Stimulated activated CD8-positive, alpha-beta memory T cell treated with anti-CD3 and anti-CD28 coated beads, Interleukin-7, amount 100 ng/mL, for 1 hour (primary cell): ENCODE measurements at places on chromosomes 13 and 19.

- DNase-seq = no peak
Measured at GRCh38 chr13:112885782-112886268, 83.2 kb upstream of the MCF2L start.

DNA sequence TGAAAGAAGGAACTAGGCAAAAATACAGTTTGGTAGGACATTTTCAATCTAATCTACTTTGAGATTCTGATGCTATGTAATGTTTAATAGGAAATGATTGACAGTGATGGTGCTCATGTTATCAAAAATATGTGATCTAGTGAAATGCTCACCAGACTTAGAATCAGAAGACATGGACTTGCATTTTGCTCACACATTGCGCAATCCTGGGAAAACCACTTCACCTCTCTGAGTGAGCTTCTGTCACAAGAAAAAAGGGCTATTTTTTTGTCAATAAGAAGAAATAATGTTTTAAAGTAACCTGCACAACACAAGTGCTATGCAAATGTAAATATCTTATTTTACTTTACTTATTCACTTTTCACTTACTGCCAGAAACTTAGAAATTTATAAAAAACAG, 380.9 kb upstream of the HTR2A start:
- DNase-seq = no peak

DNA sequence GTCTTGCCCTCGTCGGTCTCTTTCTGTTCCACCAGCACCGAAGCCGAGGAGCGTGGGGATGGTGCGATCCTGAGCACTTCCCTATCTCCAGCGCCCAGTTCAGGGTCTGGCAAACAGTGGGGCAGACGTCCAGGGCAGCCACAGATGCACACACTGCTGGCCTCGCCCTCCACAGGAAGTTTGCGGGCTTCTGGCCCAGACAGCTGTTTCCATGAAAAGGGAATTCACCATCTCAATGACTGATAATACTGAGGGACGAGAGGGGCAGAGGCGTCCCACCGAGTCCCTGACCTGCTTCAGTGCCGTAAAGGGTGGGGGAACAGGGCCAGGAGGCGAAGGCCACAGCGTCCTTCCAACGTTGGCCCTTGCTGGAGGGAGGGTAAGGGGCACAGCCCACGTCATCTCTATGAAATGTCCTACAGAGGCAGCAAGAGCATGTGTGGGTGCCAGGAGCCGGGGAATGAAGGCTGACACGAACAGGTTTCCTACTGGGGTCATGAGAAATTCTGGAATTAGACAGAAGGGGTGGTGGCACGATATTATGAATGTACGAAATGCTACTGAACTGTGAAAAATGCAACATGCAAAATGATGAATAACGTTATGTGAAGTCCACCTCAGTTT, 19.5 kb downstream of the SHC2 start:
- no peak for DNase-seq

DNA sequence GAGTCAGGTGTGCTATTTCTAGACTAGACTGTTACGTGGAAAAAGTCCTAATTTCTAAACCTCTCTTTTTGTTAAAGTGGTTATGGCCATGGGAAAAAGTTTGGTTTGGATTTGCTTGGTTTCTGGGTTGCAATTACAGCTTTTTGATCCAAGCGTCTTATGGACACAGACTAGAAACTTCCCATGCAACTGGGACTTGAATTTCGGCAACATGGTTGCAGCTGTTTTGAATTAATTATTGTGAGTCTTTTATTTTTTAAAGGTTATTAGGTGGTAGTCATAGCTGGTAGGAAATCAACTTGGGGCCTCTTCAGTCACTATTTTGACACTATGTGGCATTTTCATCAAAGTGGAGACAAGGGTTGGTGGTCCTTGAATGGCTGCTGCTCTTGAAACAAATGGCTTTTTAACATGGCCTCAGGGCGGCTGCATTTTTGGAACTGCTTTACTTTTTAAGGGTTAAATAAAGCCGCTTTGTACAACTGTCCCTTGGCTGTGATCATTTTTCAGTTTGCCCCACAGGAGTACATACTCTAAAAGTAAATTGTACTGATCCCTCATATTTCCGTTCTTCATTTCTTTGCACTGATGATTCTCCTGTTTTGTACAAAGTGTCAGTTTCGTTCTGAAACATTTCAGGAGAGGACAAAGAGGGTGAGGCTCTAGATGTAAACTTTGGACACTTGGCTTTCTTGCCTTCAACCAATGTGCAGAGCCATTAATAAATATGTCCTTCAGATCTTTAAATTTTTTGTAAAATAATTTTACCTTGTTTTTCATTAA, 15.9 kb downstream of the HNRNPM start:
- no peak for DNase-seq

DNA sequence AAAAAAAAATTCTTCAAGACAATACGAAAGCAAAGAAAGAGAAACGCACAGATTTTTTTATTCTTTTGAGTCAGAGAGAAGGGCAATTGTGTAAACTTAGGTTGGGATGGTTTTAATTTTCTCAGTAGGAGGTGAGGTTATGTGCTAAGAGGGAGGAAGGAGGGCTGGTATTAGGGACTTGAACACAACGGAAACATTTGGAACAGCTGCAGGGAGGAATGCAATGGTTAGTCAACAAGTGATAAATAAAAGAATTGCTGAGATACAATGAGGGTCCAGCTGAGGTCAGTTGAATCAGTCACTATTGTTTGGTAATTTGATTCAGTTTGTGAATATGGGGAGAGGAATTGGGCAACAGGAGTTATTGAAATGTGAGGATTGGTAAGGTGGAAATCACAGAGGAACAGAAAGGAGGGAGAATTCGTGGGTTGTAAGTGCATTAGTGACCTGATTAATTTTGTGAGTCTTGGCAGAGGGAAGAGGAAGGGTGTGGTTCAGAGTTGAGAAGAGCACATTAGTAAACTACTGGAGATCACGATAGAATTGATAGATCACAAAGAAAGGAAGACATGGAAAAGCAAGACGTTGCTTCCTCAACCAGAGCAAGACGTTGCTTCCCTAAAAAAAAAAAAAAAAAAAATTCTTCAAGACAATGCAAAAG, 499.5 kb upstream of the SPRY2 start:
- DNase-seq = no peak

DNA sequence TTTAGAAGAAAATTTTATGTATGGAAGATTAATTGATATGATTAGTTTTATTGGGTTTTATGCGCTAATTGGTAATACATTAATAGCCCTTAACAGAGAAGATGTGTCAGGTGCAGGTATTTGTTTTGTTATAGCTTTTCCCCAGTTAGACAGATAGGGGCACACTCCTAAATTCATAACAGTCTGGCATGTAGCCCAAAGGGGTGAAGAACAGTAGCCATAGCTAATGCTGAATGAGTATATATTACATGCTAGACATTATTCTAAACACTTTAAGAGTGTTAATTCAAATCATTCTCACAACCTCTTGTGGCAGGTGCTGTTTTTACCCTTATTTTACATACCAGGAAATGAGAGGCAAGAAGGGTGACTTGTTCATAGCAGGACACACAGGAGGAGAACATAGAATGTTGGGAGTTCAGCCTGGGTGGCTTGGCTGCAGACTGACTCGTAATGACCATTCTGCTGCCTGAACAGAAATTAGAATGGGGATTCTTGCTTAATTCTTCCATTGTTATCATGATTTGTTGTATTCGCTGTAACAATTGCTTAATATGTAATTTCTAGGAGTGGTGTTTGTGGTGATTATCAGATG, 20.1 kb downstream of the PCCA start:
- DNase-seq = no peak

DNA sequence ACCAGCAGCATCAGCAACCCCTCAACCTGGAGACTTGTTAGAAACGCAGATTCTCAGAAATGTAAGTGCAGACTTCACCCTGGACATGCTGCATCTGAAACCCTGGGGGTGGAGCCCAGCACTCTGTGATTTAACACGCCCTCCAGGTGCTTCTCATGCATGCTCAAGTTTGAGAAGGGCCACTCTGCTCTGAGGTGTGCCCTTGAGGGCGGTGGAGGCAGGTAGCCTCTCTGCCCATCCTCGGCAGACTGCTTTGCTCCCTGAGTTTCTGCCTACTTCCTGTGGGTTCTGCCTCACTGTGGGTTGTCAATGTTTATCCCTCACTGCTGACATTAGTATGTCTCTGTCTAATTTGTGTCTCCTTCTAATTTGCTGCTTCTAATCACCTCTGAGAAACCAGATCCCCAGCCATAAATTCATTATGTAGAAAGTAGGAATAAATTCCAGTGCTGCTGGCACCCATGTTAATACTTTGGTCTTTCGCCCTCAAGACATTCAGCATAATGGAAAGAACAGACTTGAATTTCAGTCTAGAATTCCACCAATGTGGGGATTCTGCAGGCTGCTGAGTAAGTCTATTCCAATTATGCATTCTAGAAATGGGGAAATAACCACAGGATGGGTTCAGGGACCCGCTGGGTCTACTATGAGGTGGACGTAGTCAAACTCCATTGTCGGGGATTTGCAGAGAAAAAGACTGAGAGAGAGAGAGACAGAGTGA, 51.3 kb upstream of the CYSLTR2 start:
- no peak for DNase-seq

DNA sequence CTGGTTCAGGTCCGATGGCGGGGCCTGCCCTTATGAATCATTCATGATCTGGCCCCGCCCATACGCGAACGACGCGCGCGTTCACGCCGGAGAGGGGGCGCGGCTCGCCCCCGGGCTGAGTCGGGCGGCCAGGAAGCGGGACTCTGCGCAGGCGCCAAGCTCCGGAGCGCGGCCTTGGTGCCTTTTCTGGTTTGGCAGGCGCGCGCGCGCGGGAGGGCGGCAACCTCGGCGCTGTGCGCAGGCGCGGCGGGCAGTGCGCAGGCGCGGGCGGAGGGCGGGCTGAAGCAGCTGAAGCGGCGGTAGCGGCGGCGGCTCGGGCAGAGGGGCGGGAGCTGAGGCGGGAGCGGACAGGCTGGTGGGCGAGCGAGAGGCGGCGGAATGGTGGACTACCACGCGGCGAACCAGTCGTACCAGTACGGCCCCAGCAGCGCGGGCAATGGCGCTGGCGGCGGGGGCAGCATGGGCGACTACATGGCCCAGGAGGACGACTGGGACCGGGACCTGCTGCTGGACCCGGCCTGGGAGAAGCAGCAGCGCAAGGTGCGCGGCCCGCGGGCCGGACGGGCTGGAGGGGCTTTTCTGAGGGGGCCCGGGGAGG, at the start of gene ACTN4:
TSS of gene ACTN4 (plus strand) at position 282 of the 598 bp plus-strand sequence. CDS start at position 379, 97 bp downstream.
- DNase-seq = peak; percentile 100

DNA sequence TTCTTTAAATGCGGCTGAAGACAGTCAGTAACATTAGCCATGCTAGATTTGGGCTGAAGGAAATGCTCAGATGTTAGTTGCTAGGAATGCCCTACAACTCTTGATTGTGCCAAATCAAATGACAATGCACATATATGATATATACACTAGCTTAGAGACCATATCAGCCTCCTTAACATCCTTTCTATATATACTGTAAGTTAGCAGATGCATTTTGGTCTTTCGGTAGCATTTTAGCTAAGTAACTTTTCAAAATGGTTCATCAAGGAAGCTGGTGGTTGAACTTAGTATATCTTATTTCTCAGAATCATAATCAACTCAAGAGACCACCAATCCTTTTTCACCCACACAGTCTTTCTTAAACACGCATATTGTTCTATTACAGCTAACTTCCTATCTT, 14.1 kb upstream of the ENOX1 start:
- no peak for DNase-seq

DNA sequence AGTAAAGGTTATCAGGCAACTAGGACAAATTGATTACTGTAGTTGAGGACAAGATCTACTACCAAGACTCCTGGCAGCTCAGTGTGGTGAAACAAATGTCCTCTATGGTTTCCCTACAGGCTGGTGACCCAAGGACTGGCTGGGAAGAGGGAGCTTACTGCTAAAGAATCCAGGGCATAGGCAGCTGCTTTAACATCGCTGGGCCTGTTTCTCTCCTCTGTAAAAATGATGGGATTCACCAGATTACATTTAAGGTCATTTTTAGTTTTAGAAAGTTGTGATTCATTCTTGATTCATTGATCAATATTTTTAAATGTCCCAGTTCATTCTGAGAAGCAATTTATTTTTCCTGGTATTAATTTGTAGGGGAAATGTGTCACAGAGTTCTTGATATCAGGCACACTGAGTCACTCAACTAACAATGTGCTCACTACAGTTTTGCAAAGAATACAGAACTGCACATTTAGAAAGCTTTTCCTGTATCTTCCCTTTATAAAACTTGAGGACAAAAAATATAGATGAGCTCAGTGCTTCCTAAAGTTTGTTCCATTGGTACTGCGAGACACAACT, 19.6 kb upstream of the FAM124A start:
- DNase-seq = no peak

DNA sequence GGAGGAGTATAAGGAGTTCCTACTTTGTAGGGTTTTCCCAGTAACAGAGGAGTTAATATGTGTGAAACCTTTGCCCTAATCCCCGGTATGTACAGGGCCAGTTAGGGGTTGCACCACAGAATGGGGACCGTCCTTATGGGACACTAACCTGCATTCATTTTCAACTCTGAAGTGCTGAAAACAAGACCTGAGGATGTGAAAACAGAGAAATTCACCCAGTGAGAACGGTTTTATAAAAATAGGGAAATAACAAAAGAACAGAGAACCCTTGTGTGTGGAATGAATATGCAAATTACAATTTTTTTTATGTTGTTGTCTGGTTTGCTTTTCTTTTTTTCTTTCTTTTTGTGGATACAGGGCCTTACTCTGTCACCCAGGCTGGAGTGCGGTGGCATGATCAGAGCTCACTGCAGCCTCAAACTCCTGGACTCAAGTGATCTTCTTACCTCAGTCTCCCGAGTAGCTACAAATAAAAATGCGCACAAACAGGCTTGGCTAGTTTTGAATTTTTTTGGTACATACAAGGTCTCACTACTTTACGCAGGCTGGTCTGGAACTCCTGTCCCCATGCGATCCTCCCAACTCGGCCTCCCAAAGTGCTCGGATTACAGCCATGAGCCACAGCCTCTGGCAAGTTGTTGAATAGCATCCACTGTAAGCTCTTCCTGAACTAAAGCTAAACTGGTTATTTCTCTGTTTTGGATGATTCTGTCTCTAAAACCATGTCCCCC, 10.6 kb downstream of the CLC start:
- no peak for DNase-seq

- DNase-seq = no peak
Measured at GRCh38 chr19:41862445-41862986, 2.5 kb downstream of the RPS19 start.

GRCh38 chr13:43664700-43665191, 122.0 kb downstream of the ENOX1 start:
- DNase-seq = no peak

DNA sequence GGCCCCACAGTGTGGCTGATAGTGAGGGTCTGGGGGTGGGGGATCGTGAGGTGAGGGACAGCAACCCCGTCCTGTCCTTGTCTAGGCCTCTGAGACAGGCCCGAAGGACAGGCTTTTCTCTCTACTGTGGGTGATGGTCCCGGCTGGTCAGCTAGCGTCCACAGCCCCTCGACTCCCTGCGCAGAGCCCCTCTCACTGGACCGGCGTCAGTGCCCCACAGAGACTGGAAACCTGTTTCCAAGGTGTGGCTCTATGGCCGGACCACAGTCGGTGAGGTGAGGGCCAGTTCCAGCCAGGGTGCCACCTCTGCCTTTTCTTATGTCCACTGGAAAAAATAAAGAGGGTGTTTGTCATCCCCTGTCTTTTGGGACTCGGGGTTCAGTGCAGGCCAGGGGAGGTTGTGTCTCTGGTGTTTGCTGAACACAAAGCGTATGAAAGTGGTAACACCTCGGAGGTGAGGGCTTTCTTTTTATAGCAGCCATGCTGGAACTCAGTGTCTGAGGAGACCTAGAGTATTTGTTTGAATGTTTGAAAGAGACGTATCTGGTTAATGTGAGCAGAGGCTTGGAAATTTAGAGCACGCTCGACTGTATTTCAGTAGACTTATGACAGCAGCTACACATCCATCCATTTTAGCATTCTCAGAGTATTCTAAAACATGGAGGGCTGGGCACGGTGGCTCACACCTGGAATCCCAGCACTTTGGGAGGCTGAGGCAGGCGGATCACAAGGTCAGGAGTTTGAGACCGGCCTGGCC, 22.8 kb downstream of the ATP11A start:
- DNase-seq = no peak
